GM12878 (cell line): ENCODE measurements at places on chromosomes 12 and 14.

DNA sequence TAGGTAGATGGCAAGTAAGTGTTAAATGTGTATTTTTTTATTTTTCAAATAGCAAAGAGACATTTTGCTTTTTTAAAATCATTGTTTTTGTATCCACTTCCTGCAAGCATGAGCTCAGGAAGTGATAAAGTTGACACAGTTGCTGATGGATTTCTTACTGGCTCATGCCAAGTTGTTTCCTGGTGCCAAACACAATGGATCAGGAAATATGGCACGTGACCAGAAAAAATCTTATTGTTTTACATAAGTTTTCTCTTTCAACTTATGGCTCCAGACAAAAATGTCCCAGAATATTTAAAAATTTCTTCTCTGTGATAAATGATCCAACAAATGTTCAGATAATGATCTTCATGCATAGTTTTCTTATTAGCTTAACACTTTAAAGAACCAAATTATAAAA, 1279.1 kb upstream of the FLRT2 start:
- H3K27me3 ChIP-seq = no peaks in the 10 kb centered on the region
- no peak overlapping the region for H3K27ac ChIP-seq
- no peak for DNase-seq
- no peak overlapping the region for H3K4me3 ChIP-seq
- no peaks in the 10 kb centered on the region for H3K36me3 ChIP-seq

DNA sequence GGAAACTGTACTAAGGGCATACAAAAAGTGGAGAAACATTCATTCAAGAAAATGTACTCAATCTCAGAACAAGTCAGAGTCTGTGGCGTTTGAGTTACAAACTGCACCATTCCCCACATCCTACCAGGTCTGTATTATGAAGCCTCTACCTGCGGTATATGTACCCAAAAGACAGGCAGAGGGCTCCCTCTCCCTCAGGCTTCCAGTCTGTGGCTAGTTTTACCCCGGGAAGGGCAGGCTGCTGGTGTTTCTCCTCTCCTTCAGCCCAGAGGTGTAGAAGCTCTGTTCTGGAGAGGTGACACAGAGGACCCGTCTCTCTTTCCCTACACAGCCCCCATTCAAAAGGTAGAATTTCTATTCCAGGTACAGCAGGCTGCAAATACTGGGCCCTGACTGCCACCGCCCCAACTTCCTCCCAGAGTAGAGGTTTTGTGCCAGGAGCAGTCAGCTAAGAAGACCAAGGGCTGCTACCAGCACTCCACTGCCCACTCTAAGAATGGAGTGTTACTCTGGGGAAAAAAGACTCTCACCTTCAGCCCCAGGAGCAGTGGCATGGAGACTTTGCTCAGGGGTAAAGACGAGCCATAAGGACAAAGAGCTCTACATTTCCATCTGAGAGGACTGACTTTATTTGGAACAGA, 39.4 kb downstream of the PARP11 start:
- H3K36me3 ChIP-seq = no peaks in the 10 kb centered on the region
- H3K4me3 ChIP-seq = no peak overlapping the region
- H3K27me3 ChIP-seq = no peaks in the 10 kb centered on the region

DNA sequence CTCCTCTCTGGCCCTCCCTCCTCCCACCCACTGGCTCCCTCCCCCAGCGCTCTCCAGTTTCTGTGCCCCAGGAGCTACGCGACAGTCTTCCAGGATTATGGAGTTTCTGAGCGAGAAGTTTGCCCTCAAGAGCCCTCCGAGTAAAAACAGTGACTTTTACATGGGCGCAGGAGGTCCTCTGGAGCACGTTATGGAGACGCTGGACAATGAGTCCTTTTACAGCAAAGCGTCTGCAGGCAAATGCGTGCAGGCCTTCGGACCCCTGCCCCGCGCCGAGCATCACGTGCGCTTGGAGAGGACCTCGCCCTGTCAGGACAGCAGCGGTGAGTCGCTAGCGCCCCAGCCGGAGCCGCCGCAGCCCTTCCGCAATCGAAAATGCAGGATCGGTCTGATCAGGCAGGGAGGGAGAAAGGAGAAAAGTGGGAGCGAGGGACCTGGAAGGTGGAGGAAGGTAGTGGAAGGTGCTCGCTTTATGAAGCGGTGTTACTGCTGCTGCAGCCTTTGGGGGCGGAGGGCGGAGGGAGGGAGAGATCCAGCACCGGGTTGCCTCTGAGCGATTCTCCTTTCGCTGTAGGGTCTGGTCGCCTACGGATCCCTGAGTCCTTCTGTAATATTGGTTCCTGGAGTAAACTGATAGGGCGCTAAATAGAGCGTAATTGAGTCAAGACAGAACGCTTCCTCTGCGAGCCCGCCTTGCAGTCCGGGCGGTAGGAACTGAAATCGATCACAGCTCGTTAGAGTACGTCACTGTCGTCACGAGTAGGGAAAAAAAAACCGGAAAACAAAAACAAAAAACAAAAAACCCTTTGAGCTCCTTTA, at the start of gene ALX1:
Gene ALX1, plus strand, starts transcription at position 56 of the 819 bp plus-strand sequence. Its CDS starts 42 bp downstream, at position 98.
- no peaks in the 10 kb centered on the region for H3K4me1 ChIP-seq
- no peak for DNase-seq
- no peaks in the 10 kb centered on the region; the same call in 1 of the 2 replicates for H3K27me3 ChIP-seq
- no peak within 1 kb of the TSS for H3K4me3 ChIP-seq
- H3K36me3 ChIP-seq = no peaks in the 10 kb centered on the region

DNA sequence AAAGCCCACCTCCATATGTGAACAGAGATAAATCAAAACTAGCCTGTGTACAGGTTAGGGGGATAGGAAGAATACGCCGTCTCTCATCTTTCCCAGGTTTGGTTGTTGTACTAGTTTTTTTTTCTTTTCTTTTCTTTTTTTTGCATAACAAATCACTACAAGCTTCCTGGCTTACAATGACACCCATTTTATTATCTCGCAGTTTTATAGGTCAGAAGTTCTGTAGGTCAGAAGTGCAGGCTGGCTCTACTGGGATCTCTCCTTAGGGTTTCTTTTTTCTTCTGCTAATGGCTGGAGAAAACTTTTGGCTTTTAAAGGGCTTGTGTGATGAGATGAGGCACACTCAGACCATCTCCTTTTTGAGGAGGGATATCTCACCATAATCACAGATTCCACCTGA, 25.7 kb upstream of the CRY1 start:
- no peaks in the 10 kb centered on the region for H3K36me3 ChIP-seq
- H3K27ac ChIP-seq = no peak overlapping the region
- DNase-seq = no peak
- peaks cover 2% of the 10 kb centered on the region; the same call in 1 of the 2 replicates for H3K27me3 ChIP-seq

DNA sequence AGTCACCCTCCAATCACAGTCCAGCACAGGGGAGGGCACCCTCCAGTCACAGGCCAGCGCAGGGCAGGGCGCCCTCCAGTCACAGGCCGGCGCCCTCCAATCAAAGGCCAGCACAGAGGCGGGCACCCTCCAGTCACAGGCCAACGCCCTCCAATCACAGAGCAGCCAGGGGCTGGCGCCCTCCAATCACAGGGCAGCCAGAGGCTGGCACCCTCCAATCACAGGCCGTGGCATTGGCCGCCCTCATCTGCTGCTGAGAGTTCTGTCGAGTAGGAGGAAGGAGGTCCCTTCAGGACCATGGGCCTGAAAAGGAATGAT, 26.6 kb downstream of the DDX51 start:
- H3K27ac ChIP-seq = no peak overlapping the region
- H3K36me3 ChIP-seq = peaks cover 6% of the 10 kb centered on the region
- no peak for DNase-seq
- no peaks in the 10 kb centered on the region for H3K4me1 ChIP-seq
- H3K27me3 ChIP-seq = no peaks in the 10 kb centered on the region

GRCh38 chr14:72996916-72997315, 30.0 kb downstream of the ZFYVE1 start:
- no peak overlapping the region for H3K27ac ChIP-seq
- no peak for DNase-seq
- H3K27me3 ChIP-seq = no peaks in the 10 kb centered on the region

- no peaks in the 10 kb centered on the region for H3K4me1 ChIP-seq
- H3K36me3 ChIP-seq = no peaks in the 10 kb centered on the region
- DNase-seq = no peak
- no peak overlapping the region for H3K4me3 ChIP-seq
Observed at GRCh38 chr12:96104566-96104965, 69.2 kb upstream of the LTA4H start.

GRCh38 chr14:76497550-76498462, 121.9 kb downstream of the ESRRB start:
- H3K27me3 ChIP-seq = no peaks in the 10 kb centered on the region
- no peak overlapping the region for H3K4me3 ChIP-seq
- DNase-seq = no peak
- no peaks in the 10 kb centered on the region for H3K4me1 ChIP-seq
- no peaks in the 10 kb centered on the region for H3K36me3 ChIP-seq

DNA sequence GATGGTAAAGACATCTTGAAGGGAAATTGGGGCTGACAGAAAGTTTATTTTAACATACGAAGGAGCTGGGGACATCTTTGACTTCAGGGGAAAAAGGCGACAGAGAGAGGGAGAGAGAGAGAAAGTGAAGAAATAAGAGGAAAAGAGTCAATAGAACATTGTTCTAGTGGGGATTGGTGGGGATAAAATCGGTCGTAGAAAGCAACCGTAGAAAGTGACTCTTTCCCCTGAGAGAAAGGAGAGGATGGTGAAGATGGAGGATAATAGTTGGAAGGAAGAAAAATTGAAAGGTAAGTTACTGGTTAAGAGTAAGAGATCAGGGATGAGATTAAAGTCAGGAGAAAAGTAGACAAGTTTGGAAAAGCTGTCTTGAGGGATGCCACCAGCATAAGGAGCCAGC, 75.9 kb downstream of the LMNTD1 start:
- DNase-seq = no peak
- H3K4me3 ChIP-seq = no peak overlapping the region
- H3K27me3 ChIP-seq = no peaks in the 10 kb centered on the region; the same call in 1 of the 2 replicates
- no peaks in the 10 kb centered on the region for H3K36me3 ChIP-seq
- H3K27ac ChIP-seq = no peak overlapping the region
